ENCODE measurements at places on chromosomes 12 and 14. TPM values are rescaled to one million over a fixed set of nuclear protein-coding genes. Genes with fewer than 3 reads are reported as not detected.

AKAP6 gene
- total RNA-seq = 0.62 TPM

GRCh38 chr14:38286452-38286851 is 30.6 kb upstream of the CLEC14A start:
- DNase-seq = no peak

DNA sequence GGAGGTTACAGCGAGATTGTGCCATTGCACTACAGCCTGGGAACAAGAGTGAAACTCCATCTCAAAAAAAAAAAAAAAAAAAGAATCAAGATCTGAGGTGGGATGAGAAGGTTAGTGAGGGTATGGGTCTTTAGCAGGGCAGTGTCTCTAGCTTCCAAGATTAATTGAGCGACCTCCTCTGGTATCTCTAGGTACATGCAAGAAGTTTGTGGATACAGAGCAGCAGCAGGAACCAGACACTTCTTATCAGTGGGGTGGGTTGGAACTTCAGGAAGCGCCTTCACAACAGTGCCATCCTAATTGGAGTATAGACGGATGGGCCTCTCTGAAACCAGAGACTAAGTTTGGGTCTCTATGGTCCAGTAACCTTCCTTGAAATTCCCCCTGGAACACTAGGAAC is 51.9 kb upstream of the CISTR start:
- DNase-seq = no peak

- no peak for DNase-seq
These were observed 49.9 kb downstream of the ALX1 start for GRCh38 chr12:85329913-85330312.

NRL gene
- total RNA-seq = 3.3 TPM

DNA sequence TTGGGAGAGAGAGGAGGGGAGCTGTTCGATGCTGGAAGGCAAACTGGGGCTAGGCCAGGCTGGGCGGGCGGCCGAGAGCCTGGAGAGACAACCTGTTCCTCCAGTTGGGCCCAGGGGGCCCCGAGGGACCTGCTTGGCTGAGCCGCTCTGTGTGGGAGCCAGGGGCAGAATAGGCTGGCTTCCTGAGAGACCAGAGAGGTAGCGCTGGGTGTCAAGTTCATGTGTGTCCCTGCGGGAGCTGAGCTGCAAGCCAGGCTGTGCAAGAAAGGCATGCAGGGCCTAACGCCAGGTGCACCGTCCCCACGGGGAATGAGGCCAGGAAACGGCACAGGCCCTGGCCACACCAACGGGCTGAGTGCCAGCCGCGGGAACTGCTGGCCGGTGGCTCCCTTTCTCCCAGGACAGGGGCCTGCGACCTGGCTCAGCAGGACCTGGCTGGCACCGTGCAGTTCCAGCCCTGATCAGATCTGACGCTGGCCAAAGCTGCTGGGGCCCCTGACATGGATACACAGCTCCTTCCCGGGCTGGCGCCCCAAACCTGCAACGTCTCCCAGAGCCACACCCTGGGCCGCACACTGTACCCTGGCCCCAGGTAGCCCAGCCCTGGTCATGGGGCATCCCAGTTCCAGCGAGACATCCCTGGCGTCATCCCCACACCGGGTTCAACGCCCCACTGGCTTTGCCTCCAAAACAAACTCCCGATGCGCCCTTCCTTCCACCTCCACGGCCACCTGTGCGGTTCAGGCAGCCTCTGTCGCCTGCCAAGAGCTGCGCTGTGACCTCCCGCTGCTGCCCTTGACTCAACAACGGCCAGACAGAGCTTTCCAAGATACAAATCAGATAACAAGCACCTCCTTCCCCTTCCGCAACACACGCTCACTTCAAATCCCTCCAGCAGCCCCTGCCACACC is 65.0 kb downstream of the RFLNA start:
- DNase-seq = no peak

VWF gene
- total RNA-seq = not detected

DNA sequence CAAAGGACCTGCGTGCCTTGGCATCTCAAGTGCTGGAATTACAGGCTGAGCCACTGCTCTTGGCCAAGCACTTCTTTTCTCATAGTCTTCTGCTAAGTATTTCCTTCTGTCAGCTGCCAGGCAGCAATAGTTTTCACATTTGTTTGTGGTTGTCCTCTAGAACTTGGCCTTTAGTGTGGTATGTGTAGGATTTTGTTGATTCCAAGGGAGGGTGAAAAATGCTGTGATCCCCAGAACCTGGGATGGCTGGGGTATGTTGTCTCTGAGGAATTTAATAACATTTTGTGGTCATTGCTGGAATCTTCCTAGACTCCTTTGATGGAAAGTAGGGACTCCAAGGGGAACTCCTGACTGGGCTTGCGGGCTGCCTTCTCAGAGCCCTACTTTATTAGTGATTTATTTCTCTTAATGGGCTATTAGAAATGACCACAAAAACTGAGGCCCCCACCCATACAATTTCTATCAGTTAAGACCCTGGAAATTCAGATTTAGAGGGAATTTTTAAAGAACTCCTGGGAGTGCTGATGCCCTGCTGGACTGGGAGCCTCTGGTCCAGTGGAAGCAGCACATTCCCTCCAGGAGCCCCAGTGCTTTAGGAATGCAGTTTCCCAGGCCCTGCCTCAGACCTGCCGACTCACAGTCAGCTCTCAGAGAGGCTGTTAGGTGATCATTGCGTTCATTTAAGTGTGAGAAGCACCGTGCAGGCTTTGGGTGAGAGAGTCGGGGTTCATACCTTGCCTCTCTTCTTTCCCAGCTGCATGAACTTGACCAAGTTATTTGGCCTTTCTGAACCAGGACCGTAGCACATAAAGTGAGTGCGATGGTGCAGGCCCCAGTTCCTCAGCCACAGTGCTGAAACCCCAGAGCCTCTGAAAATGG is 22.7 kb downstream of the TRAF3 start:
- DNase-seq = no peak

INHBC gene
- total RNA-seq = not detected

RNU4-1 gene
- total RNA-seq = 672 TPM

DNA sequence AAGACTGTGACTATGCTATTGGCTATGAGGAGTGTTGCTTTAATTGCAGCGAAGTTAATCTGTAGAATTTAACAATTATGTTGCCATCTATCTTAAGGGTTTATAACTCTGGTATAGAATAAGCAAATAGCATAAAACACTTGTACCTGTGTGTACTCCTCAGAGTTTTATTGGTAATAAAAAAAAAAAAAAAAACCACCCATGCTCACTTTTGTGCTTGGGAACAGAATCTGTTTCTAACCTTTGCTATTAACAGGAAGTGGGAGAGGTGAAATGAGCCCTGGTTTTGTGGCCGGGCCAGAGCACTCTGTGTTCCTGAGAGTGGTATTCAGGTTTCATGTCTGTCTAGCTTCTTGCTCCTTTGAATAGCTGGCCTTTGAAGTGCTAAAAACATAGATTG is 53.1 kb downstream of the PDE3A start:
- DNase-seq = no peak

AQP2 gene
- not detected for total RNA-seq

DNA sequence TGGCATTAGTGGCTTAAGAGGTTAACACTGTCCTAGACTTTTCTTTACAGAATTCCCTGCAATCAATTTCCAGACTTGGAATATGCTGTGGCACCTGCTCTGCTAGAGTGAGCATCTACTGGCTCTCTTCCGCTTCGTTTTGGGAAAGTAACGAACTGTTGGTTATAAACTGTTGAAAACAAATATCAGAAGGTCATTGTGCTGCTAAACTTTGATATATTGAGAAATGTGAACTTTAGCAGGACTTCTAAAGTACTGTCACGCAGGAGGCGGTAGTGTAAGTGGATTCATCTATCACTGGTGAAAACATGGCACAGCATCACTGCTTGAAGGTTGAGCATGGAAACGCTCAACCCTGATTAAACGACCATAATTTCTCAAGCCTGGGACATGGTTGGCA is 348.9 kb downstream of the FLRT2 start:
- no peak for DNase-seq

DNA sequence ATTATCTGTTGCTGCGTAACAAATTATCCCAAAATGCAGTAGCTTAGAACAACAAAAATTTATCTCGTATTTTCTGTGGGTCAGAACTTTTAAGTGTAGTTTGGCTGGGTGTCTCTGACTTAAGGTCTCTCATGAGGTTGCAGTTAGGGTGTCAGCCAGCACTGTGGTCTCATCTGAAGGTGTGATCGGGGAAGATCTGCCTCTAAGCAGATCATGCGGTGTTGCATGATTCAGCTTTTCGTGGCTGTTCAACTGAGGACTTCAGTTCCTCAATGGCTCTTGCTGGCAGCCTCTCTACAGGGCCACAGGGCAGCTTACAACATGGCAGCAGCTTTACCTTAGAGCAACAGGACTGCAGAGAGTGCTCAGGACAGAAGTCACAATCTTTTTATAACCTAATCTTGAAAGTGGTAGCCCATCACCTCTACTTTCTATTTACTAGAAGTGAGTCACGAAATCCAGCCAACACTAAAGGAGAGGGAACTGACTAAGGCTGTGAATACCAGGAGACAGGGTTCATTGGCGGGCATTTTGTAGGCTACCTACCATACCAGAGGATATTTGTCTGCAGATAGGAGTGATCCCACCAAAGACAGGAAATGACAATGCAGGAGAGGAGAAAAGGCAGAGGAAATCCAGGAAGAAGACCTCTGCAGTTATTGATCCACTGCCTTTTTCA is 1.8 kb upstream of the TMPRSS12 start:
- DNase-seq = no peak

TDRD9 gene
- total RNA-seq = 0.62 TPM

GRCh38 chr12:7959701-7960121 is 23.7 kb upstream of the SLC2A3 start:
- DNase-seq = peak; percentile 72

GRCh38 chr12:53234271-53234914 is 2.4 kb upstream of the RARG start:
- no peak for DNase-seq

- DNase-seq = no peak
These were observed 1466.1 kb upstream of the SEL1L start for GRCh38 chr14:82999802-83000201.

- no peak for DNase-seq
These were observed 100.4 kb upstream of the PPFIA2 start for GRCh38 chr12:81859521-81859920.

- DNase-seq = no peak
These were observed 9.5 kb downstream of the BEST3 start for GRCh38 chr12:69689638-69690037.

IL25 gene
- not detected for total RNA-seq

GRCh38 chr12:12467688-12468261 is 94.9 kb downstream of the DUSP16 start:
- DNase-seq = peak; percentile 37

GRCh38 chr12:117098024-117098360 is 1.2 kb downstream of the TESC start:
- no peak for DNase-seq

KCNA5 gene
- not detected for total RNA-seq

DNA sequence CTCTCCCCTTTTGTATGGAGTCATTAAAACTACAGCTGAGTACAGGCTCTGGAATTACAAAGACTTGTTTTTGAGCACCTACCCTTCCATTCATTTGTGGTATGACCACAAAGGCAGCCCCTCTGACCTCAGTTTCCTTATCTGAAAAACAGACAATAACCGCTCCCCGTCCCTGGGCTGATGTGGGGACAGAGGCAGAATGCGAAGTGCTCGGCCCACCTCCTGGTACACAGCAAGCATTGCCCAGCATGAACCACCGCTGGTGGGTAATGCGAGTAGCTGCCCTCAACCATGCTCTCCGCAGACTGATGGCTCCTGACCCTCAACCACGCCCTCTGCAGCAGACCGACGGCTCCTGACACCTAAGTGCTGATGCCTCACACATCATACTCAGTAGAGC is 22.4 kb downstream of the P2RX2 start:
- no peak for DNase-seq
